ENCODE measurements at places on chromosomes 12 and 14.

GRCh38 chr14:69137843-69138535 is 14.9 kb downstream of the DCAF5 start:
- DNase-seq = no peak

GRCh38 chr12:53133722-53134121 is 30.4 kb downstream of the SOAT2 start:
- DNase-seq = no peak

GRCh38 chr14:49221316-49221715 is 364.9 kb downstream of the RPS29 start:
- DNase-seq = no peak

- DNase-seq = no peak
These were observed 19.0 kb upstream of the ANKRD9 start for GRCh38 chr14:102528431-102529170.

GRCh38 chr14:53529519-53529918 is 376.4 kb upstream of the DDHD1 start:
- no peak for DNase-seq

DNA sequence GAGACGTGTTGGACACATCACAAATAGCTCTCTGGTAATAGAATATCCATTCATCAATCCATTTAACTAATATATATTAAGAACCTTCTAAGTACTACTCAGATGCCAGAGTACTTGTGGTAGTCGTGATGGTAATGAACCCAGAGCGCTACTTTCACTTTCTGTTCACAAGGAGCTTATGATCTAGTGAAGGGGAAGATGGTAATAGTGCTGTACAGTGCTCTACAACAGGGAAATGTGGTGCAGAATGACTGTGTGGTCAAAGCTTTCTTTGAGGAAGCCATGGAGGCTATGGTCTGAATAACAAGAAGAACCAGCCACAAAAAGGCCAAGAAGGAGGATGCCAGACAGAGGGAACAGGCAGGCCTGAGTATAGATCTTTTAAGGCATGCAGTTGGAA is 212.0 kb downstream of the PTPRO start:
- DNase-seq = no peak

DNA sequence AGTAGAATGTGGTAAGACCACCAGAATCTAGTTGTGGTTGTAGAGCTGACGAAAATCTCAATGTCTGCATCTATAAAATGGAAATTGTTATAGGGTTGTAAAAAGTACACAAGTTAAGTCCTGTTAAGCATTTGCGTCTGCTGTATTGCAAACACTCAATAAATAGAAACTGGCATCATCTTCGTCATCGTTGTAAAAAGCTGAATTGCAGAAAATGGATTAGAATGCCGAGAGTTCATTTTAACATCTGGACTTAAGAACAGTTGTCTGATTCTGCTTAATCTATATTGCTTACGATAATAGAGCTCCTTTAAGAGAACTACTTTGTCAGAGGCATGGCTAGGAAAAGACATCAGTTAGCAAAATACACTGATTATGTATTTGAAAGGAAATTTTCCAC is 33.2 kb downstream of the KCNMB4 start:
- no peak for DNase-seq

- DNase-seq = no peak
These were observed 360.4 kb upstream of the FOXG1 start for GRCh38 chr14:28406196-28406595.
